Stimulated activated CD4-positive, alpha-beta T cell treated with anti-CD3 and anti-CD28 coated beads, Interleukin-1b, Interleukin-23, amount 100 ng/mL, for 24 hours (primary cell): ENCODE measurements at places on chromosomes 1 and 21.
A peak's percentile ranks its signal among the peaks of the same experiment; 100 is the strongest.

GRCh38 chr1:27804791-27805190 lies 25.8 kb upstream of the PPP1R8 start:
- DNase-seq: no peak

DNA sequence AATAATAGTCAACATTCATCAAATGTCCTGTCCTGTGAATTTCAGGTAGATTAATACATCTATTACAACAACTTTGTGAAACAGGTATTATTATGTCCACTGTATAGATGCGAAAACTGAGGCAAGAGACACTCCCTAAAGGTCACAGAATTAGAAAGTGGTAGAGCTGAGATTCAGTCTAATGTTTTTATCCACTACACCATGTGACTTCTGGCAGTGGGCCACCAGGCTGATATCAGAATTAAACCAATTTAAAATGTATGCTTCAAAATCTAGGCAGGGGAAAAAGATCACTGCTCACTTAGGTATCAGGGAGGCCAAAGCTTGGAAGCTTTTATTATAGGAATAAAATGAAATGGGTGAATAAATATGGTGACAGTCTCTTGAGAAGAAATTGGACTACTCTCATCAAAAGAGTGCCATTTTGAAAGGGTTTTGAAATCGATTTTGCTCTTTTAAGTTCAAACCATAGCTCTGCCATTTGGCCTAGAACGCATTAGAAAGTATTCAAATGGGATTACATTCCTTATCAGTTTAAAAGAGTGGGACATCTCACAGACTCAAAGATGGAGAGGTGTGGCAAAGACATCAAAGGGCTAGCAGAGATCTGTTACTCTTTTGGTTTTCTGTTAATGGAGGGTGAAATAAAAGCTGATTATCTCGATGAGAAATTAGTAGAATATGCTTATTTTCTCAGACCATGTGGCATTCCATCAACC lies 1.9 kb downstream of the DDAH1 start:
- no peak for DNase-seq

DNA sequence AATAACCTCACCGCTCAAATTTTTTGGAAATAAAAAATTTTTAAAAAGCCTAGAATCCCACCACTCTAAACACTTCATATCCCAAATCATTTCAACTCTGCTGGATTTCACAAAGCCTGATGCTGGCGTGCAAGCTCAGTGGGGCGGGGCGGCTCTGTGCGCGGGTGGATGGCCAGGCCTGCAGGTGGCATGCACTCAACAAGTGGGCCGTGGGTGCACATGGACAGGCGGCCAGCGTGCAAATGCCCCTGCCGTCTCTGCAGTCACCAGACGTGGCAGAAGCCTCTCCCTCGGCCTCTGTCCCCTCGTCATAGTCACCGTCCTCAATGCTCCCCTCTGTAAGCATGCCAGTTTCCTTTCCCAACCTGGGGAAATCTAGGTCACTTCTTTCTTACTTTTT lies 6.6 kb upstream of the PDE9A start:
- no peak for DNase-seq

- no peak for DNase-seq
Measured at GRCh38 chr1:215018555-215018954, 64.0 kb upstream of the KCNK2 start.

GRCh38 chr1:15225461-15225860 lies 21.6 kb upstream of the FHAD1 start:
- no peak for DNase-seq

GRCh38 chr1:243270097-243270864 lies 14.4 kb downstream of the SDCCAG8 start:
- DNase-seq: no peak

DNA sequence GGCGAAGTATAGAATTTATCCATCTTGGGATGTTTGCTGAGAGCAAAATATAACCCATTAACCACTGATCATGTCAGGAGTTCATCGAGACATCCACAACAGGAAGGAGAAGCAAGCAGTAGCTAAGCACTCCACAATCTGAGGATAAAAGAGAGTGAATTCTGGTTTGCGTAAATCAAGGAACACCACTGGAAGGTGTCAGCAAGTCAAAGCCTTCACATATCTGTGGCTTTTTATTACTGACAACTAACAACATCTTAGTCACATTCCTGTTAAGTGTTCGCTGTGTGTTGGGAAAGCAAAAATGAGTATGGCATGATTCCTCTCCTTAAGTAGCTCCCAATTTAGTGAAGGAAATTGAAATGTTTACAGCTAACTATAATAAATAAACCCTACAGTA lies 44.5 kb upstream of the DARS2 start:
- no peak for DNase-seq

DNA sequence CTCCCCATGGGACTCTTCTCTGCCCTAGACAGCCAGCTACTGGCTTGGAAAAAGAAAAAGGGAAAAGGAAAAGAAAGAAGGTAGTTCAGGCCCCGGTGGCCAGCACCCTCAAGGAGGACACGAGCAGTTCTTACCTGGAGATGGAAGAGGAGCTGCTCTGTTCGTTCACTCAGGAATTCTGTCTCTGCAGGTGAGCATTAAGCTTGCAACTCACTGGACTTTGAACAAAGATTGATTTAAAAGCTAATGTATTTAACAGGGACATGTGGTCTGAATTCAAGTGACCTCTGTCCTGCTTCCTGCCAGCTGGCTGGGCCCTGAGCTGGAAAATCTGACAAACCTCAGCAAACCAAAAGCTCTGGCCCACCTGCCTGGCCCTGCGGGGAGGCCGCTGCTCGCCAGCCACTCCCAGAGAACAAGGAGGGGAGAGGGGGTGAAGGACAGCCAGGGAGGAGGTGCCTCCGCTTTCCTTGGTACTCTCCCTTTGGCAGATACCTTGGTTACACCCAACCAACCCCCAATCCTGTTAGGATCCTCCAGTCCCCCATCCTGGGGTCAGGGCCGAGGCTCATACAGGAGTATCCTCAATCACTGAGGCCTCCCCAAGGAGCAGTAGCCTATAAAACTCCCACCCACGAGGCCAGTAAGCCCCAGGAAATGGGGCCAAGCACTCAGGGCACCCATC lies at the start of gene PDZK1:
TSS of gene PDZK1 (minus strand) at position 186 of the 685 bp plus-strand sequence. CDS start 19,347 bp downstream, outside the sequence.
- no peak for DNase-seq

DNA sequence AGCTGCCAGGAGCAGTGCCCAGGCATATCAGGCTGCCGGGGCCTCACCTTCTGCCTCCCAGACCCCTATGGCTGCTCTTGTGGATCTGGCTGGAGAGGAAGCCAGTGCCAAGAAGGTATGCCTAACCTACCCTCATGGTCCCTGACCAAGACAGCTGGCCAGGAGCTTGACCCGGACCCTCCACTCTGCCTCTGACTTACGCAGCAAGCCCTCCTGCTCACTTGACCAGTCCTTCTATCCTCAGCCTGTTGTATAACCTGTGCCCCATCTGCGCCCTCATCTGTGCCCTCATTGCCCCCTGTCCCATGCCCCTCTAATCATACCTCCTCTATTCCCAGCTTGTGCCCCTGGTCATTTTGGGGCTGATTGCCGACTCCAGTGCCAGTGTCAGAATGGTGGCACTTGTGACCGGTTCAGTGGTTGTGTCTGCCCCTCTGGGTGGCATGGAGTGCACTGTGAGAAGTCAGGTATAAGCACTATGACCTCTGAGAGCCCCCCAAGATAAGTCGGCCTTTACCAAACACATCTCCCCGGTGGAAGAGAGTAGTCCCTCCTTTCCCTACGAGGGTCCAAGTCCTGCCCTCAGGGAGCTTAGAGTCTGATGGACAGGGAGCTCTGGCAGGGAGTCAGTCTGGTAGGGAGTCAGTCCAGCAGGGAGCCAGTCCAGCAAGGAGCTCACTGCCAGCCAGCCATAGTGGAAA lies 6.8 kb downstream of the TIE1 start:
- no peak for DNase-seq

- no peak for DNase-seq
Measured at GRCh38 chr1:80675454-80675853, 1125.3 kb upstream of the ADGRL2 start.

DNA sequence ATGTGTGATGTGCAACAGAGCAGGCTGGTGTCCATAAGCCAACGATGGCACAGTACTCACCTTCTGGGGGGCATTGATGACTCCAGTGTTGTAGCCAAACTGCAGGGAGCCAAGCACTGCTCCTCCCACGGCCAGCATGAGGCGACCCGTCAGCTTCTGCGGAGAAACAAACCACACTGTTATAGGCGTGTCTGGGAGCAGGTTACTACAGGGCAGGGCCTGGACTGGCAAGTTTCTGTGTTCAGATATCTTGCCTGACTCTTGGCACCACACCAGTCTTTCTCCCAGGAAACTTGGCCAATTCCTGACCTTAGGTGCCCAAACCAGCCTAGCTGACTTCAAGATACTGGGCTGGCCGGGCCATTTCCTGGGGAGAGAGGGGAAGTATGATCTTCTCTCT lies 15.5 kb downstream of the SLC2A1 start:
- DNase-seq: no peak

DNA sequence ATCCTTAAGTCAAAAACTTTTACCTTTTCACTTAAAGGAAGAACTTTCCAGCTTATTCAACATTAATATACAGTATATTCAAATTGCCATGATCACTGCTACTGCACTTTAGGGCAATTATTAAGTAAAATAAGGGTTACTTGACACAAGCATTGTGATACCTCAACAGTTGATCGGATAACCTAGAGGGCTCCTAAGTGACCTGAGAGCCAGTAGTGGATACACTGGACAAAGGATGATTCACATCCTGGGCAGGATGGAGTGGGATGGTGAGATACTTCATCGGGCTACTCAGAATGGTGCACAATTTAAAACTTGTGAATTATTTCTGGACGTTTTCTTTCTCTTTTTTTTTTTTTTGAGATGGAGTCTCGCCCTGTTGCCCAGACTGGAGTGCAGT lies 54.5 kb upstream of the PPM1J start:
- no peak for DNase-seq

DNA sequence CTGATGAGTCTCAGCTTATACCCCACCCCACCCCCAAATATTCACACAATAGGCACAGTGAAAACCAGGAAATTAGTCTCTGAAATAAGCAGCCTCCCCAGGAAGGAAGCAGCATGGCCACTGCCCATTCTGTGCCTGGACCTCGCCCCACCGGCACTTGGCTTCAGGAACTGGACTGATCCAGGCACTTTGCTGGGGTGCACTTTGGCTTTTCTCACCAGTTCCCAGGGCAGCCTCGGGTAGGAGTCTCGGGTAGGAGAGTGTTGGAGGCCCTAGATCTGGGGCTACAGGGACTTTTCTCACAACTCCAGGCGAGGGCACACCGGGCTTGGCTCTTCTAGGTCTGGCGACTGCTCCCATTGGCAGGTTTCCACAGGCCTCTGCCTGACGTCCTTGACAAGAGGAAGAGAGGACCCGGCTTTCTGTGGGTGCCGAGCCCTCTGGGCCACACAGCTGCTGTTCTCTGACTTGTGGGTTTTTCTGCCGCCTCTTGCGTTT lies 18.7 kb downstream of the ADARB1 start:
- DNase-seq: no peak

DNA sequence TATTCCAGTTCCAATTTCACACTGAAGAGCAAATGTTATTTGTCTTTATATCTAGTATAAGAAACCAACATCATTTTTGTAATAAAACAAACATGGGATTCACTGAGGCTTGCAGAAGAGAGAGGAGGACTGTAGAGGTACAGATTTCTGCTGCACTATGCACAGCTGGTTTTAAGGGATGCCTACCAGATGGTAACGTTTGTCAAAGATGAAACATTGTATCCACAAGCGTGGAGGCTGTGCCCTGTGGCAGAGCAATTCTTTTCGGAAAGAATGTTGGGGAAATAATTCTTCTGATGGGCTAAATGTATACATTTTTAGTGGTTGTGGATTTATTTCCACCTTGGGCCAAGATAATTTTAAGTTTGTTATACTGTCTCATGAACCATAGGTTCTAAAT lies 272.4 kb downstream of the DUSP10 start:
- DNase-seq: no peak

DNA sequence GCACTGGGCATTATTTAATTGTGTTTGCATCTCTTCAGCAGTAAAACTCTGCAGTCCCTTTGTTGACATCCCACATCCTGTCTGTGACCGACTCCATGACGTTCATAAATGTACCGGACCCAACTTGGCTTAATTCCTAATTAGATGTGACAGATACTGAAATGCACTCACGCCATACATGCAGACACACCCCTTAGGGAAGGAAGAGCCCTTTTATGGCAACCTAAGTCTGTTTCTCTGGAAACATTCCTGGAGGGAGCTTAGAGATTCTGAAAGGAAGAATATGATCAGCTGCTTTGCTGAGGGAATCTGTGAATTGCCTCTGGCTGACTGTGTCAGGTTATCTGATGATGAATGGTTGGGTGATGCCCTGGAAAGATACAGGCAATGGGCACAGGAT lies 33.4 kb downstream of the ADAMTS5 start:
- DNase-seq: no peak

GRCh38 chr21:45443595-45444181 lies 38.7 kb downstream of the COL18A1 start:
- DNase-seq: no peak

DNA sequence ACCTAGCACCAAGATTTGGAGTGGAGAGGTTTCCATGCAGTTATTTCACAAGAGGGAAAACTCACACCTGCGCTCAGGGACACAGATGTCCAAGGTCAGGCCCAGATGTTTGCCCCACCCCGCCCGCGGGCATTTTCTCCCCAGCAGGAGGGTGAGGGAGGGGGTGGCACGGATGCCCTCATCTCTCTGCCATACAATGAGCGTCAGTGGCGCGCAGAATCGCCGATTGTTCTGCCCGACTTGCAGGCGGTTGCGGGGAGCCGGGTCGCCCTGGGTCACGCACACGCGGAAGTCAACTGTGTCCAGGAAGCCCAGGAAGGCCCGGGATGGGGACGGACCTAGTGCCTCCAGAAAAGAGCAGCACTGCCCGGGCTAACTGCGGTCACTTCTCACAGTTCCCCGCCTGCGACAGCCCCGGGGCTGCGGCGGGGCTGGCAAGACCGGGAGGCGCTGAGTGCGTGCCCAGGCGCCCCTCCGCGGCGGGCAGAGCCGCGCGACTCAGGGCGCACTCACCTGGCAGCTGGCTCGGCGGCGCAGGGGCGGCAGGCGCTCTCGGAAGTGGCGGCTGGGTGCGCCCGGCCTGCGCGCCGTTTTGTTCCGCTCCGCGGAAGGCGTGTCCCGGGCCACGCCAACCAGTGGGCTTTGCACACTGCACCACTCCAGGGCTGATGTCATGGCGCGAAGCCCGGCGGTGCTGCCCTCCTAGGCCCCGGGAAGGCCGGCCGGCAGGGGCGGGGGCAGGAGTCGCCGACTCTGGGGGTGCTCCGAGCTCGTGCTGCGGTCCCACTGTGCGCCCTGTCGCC lies at the start of gene CSRP1:
TSS of gene CSRP1 (minus strand) at position 567 of the 803 bp plus-strand sequence. CDS start 10,820 bp downstream, outside the sequence.
- peak; percentile 76 for DNase-seq

DNA sequence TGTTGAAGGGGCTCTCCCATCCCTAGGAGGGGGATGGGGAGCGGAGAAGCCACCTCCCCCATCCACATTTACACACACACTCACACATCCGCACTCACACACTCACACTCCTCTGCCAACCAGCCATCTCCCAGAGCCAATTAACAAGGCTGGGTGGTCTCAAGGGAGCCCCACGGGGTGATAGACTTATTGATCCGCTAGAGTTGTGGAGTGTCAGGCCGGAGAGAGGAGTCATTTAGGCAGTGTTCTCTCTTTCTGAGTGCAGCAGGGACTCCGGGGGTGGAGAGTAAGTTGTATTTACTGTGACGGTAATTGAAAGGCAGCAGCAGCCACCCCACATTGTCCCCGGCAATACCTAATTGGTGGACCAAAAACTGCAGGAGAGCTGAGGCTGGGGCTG lies 61.6 kb downstream of the KLHDC7A start:
- no peak for DNase-seq

GRCh38 chr1:95086949-95087533 lies 14.3 kb upstream of the ALG14 start:
- no peak for DNase-seq
